ENCODE measurements at places on chromosomes 4 and X.

GRCh38 chrX:33211356-33212260 is at the start of gene DMD:
DMD (minus strand) TSS chrX:33211549; CDS start chrX:33211312, 237 bp downstream.
- DNase-seq, result no peak

DNA sequence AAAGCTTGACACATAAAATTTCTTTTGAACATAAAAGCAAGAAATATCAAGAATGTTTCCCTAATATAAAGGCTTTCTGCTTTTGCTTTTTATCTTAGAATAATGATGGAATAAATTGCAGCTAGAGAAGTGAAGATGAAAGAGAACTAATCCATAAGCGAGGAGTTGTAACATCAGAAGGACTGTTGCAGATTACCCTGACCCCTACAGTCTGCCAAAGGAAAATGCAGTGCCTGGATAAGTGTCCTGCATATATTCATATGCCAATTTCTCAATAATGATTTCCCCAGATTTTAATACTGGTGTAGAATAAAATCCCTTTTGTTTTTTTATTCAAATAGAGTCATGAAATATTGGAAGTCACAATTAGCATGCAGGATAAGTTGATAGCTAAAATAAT is 115.9 kb downstream of the MAGEC2 start:
- no peak for DNase-seq

- DNase-seq, result no peak
These were observed 91.8 kb downstream of the MAB21L2 start for GRCh38 chr4:150673793-150674192.

- no peak for DNase-seq
These were observed 4.1 kb upstream of the HSD17B10 start for GRCh38 chrX:53438174-53438831.

DNA sequence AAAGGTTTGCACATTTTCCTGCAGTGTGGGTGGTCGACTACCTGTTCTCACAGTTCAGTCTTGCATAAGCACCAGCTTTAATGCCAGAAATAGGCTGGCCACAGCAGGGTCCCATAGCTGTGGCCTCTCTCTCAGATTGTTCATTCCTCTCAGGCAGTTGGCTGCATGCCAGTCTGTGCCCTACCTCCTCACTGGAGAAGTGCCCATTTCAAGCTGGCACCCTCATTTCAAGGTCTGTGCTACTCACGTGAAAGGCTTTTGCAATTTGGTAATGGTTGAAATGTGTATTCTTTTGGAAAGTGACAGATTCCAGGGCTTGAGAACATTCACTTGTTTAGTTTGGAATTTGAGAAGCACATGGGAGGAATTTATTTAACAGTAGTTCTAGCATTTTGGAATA is 28.9 kb upstream of the MTMR1 start:
- no peak for DNase-seq

GRCh38 chrX:68045008-68045577 is 388.2 kb downstream of the OPHN1 start:
- no peak for DNase-seq

GRCh38 chr4:127709456-127709855 is 20.7 kb upstream of the SLC25A31 start:
- no peak for DNase-seq

- DNase-seq, result no peak
These were observed 60.5 kb downstream of the TMA16 start for GRCh38 chr4:163554870-163555465.

- DNase-seq, result no peak
These were observed 59.7 kb downstream of the SMAD1 start for GRCh38 chr4:145541346-145541745.

DNA sequence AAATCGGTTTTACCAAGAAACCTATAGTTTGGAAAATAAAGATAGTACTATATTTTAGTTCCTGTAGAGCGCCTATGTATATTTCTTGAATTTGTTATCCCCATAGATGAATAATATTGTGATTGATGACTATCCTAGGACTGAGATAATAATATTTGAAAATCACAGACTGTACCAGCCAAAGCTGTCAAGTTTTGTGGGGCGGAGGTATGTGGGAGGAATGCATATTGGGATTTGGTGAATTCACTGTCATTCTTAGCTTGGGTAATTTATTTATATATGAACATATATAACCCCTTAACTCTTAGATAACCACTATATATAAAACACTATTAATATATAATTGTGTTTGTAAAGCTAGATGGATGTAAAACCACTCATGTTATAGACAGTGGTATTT is 205.5 kb upstream of the ARSJ start:
- no peak for DNase-seq

DNA sequence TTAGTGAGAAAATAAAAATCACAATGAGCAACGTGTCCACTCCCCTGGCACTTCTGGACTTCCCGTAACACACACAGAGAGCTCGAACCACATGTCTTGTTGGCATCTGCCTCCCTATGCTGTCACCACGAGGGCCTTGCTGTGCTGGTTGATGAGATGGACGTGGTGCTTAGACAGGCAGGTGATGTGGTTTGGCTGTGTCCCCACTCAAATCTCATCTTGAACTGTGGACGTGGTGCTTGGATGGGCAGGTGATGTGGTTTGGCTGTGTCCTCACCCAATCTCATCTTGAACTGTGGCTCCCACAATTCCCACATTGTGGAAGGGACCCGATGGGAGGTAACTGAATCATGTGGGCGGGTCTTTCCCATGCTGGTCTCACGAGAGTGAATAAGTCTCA is 40.0 kb downstream of the FGFRL1 start:
- DNase-seq, result no peak

DNA sequence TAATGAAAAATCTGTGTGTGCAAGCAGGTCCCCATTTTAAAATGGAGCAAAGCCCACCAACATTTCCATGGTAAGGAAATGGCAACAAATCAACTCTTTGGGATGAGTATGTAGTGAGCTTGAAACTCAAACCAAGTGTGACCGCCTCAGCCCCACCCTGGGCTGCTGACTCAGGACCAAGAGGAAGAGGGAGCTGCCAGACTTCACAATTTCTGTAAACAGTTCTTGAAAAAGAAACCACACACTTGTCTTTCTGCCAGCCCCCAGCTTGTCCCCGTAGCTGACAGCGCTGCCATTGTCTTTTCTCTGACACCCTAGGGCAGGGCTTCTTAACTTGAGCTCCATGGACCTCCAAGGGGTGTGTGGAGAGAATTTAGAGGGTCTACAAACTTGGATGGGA is 10.3 kb downstream of the RTL5 start:
- no peak for DNase-seq

GRCh38 chrX:107728371-107729099 is 47.1 kb downstream of the TSC22D3 start:
- no peak for DNase-seq

GRCh38 chr4:168569066-168569930 is 72.4 kb downstream of the PALLD start:
- peak; percentile 2 for DNase-seq

DNA sequence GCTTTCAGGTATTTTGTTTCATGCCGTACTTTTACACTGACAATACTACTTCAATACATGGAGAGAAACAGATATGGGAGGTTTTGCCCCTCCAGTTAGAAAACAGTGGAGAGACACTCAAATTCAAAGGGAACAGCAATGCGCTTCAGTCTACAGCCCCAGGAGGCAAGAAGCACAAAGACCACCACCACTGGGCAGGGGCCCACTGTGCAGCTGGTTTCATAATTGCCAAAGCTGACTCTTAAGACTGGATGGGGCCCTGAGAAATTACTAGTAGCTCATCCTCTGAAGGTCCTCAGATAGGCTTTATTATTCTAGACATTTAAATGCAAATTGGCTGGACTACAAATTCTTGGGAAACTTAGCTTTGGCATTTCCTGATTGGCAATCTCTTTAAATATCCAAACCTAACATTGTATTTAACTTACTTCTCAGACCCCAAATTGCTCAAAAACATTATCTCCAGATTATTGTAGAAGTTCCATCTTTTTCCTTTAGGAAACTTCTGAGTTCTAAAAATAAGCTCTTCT is 85.9 kb upstream of the GPR34 start:
- DNase-seq, result no peak

GRCh38 chr4:139825523-139826014 is 159.9 kb downstream of the MGST2 start:
- DNase-seq, result no peak

All from activated CD4-positive, alpha-beta T cell treated with anti-CD3 and anti-CD28 coated beads, Interleukin-2, amount 50 U/mL, for 4 hours (primary cell).